ENCODE measurements at places on chromosomes 7 and 10. TPM values are rescaled to one million over a fixed set of nuclear protein-coding genes. Genes with fewer than 3 reads are reported as not detected.

The NUPR2 gene
- total RNA-seq = not detected

The PON1 gene
- total RNA-seq = not detected

The HPS6 gene
- total RNA-seq = 11.0 TPM

The CTBP2 gene
- total RNA-seq = 31.3 TPM

The SH2D4B gene
- total RNA-seq = not detected

The USP54 gene
- 29.7 TPM for total RNA-seq

The SFTPA1 gene
- total RNA-seq = 0.24 TPM

The MARCHF5 gene
- total RNA-seq = 36.5 TPM

The STEAP1 gene
- 1.4 TPM for total RNA-seq

The C10orf143 gene
- total RNA-seq = 1.4 TPM

The FAM13C gene
- 7.8 TPM for total RNA-seq

The JAZF1 gene
- 25.6 TPM for total RNA-seq

The MEOX2 gene
- 9.0 TPM for total RNA-seq

The PLEKHS1 gene
- total RNA-seq = not detected

The SEMA3D gene
- 1.6 TPM for total RNA-seq

The FLNC gene
- total RNA-seq = 905 TPM

The NAT16 gene
- not detected for total RNA-seq

The SMO gene
- total RNA-seq = 4.6 TPM

The WDFY4 gene
- total RNA-seq = 2.5 TPM

- no peak for DNase-seq
Observed at GRCh38 chr7:876972-877311, 588 bp downstream of the GET4 start.

GRCh38 chr10:74602576-74602975 lies 223.8 kb upstream of the KAT6B start:
- no peak for DNase-seq

DNA sequence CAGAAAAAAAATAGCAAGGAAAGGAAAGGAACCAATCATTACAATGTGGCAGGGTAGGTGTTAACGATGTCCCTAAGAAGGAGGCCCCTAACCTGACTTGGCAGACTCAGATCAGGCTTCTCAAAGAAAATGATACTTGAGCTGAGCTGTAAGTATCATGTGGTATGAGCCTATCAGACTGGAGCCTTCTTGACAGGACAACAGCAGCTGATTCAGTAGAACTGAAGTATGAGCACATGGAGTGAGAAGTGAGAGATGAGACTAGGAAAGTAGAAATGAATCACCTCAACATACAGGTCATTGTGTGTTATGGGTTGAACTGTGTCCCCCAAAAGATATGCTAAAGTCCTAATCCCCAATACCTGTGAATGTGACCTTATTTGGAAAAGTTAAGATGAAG lies 66.3 kb downstream of the MTERF1 start:
- DNase-seq = no peak

DNA sequence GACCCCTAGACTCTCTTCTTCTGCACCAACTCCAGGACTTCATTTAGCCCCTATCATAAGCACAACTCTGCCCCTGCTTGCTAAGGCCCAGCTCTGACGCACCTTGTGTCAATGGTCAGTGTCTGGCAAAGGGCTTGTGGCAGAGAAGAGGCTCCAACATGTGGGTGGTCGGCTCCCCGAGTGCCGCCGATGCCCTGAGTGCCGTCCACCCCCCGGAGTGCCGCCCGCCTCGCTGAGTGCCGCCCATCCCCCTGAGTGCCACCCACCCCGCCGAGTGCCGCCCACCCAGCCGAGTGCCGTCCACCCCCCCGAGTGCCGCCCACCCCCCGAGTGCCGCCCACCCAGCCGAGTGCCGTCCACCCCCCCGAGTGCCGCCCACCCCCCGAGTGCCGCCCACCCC lies 50.3 kb downstream of the ASB13 start:
- DNase-seq = no peak

GRCh38 chr10:64076322-64076940 lies 555.2 kb downstream of the REEP3 start:
- no peak for DNase-seq

GRCh38 chr7:1012716-1013095 lies 29.7 kb downstream of the CYP2W1 start:
- no peak for DNase-seq

GRCh38 chr7:46449743-46450142 lies 528.7 kb upstream of the IGFBP3 start:
- DNase-seq = no peak

- DNase-seq = peak; percentile 56
Observed at GRCh38 chr7:151088019-151088855, 2.0 kb downstream of the AGAP3 start.

DNA sequence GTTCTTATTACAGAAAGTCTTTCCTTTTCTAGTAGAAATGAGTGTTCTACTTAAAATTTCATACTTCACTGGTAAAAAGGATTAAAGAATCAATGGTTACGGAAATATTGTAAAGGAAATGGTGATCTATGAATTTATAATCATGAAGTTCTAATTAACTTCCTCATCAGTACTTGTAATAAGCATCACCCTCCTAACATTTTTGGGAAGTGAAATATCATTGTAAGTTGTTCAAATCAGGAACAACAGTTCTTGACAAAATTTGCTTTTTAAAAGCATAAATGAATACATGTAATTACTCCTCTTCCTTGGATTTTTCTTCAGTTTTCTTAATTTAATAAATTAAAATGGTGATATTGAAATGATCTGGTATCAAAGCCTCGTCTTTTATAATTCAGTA lies 5.6 kb upstream of the PCGF5 start:
- no peak for DNase-seq

DNA sequence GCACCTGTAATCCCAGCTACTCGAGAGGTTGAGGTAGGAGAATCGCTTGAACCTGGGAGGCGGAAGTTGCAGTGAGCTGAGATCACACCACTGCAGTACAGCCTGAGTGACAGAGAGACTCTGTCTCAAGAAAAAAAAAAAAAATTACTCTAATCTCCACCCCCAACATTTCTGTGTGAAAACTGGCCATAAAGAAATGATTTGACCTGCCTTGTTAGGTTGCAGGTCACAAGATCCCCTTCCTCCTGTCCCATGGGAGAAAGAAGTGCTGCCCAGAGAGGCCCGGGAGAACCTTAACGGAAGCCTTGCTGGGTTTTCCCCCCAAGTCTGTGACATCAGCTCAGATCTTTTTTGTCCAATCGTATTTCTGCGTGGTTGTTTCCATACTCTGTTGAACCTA lies 8.7 kb upstream of the CALHM1 start:
- DNase-seq = no peak

GRCh38 chr10:61965703-61966395 lies 64.3 kb downstream of the ARID5B start:
- DNase-seq = no peak

DNA sequence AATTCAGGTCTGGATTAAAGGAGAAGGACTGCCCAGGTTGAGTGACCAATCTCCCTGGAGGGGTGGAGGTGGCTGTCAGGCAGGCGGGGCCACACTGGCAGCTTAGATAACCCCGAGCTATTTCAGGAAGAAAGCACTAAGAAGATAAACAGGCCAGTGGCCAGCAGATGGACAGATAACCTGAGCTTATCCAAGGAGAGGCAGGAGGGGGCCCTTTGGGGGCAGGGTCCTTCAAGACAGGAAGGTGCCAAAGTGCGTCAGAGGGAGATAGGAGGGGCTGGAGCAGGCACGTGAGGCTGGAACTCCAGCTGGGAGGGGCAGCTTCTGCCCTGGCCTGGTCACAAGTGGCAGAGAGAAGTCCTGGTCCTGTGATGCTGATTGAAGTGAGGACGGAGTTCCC lies 29.8 kb upstream of the PODXL start:
- DNase-seq = peak; percentile 55

- no peak for DNase-seq
Observed at GRCh38 chr10:120067427-120067826, 174.9 kb downstream of the SEC23IP start.

DNA sequence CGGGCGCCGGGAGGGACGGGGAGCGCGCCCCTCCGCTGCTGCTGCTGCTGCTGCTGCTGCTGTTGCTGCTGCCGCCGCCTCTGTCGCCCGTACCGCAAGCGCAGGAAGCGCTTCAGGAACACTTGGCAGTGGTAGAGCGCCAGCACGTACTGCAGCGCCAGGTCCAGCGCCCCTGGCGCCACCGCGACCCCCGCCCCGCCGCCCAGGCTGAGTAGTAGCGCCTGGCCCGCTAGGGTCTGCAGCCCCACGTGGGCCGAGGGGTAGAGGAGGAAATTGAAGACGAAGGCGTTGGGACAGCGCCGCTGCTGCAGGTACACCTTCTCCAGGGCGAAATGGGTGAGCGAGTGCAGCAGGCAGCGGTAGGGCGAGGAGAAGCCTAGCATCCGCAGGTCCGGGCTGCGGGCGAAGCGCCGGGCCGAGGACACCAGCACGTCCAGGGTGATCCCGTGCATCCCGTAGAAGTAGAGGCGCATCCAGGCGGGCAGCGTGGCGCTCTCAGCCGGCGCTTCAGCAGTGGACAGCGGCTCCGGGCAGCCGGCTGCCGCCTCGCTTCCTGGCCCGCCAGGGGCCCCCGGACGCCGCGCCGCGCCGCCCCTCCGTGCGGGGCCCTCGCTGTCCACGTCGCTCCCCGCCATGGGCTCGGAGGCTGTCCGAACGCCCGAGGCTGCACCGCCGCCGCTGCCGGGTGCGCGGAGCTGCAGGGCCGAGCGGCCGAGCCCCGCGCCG lies at the start of gene TMEM229A:
TMEM229A (minus strand) TSS at position 699 of the 726 bp plus-strand sequence; CDS start at position 635, 64 bp downstream.
- no peak for DNase-seq

- no peak for DNase-seq
Observed at GRCh38 chr7:5117095-5117970, 71.7 kb downstream of the RBAK start.

DNA sequence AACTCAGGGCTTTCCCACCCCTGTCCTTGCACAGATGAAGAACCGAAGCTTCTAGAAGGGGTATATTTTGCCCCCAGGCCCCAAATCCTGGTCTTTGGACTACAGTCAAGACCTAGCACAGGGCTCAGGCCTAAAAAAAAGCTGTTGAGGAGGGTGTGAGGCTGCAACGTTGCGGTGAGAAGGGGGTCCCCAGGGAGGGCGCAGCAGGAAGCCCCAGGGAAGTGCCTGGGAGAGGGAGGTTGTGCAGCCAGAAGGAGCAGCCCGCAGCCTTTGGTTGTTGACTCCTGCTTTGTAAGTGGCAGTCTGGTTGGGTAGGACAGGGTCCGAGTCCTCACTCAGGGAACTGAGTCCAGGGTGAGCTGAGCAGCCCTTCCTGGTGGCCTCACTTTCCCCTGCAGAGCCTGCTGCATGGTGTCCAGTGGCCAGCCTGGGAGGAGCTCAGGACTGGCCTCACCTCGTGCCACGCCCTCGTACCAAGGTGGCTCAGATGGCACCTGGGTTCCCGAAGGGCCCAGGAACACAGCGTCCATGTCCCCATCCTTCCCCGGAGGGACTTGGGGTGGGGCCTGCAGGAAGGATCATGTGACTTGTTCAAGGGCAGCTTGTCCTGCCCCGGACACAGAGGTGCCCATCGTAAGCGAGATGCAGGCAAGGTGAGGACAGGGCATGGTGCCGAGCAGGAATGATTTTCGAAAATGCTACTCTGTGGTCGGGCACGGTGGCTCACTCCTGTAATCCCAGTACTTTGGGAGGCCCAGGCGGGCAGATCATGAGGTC lies 166.4 kb upstream of the TNRC18 start:
- DNase-seq = no peak

GRCh38 chr7:111362506-111363054 lies 199.7 kb downstream of the IMMP2L start:
- DNase-seq = no peak

DNA sequence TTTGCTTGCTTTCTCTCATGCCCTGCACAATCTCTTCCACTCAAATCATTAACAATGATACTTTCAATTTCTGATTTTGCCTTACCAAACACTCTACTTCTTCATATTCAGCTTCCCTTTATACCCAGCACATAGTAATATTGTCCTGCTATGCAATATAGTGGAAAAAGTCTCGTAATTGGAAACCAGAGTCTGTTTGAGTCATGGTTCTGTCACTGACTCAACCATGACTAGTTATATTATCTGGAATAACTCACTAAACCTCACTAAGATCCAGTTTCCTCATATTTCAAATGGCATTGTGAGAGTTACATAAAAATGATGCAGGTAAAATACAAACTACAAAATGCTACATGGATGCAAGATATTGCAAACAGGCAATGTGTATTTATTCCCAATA lies 98.5 kb upstream of the LRRTM3 start:
- no peak for DNase-seq

DNA sequence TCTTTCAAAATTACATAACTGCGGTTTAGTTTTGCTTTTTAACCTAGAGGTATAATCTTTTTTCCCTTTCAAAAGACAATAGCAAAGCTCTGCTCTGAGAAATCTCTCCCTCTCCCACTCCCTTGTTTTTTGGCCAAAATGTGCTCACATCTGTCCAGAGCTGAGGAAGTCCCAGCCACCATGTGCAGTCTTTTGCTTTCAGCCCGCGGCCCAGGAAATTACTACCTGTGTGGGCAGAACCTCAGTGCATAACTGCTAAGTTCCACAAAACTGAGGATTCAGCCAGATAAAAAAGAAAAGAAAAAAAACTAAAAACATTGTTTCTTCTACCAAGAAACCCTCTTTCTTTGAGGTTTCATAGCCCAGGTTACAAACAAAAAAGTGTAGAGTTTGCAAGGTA lies 115.0 kb upstream of the HGF start:
- DNase-seq = no peak

DNA sequence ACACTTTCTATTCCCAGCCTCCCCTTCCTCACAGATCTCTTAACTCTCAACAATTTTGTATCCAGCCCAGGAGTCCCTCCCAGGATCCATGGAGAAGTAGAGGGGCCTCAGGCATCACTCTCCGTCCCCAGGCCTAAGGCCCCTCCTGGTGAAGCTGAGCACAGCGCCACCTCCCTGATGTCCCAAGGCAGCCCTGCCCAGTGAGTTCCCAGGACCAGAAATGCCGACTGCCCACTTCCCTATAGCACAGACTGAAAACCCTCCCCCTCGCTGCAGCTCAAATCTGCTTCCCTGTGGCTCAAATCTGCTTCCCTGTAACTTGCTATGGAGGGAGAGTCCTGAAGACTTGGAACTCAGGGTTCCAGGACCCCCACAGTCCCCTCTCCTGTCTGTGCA lies 35.6 kb downstream of the YKT6 start:
- DNase-seq = no peak

GRCh38 chr10:73161662-73162061 lies 6.1 kb downstream of the ECD start:
- DNase-seq = no peak

DNA sequence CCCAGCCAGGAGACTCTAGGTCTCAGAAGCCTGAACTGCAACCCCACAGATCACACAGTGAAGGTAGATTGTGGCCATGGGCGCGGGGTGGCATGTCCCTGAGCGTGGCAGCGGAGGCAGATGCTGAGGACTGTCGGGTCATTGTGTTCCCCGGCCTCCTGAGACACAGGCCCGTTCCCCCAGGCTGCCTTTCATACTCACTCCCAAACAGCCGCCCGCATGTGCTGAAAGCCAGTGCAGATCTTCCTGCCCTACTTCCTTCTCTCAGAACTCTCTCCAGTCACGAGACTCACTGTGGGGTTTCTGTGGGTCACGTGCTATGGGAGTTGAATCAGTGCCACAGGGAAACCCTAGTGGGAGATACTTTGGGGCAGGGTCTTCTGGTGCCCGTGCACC lies 48.0 kb downstream of the ZNF467 start:
- no peak for DNase-seq

GRCh38 chr7:16129431-16130110 lies 291.8 kb downstream of the CRPPA start:
- DNase-seq = no peak

All from Right ventricle myocardium inferior (tissue), 1 donor.